Suprapubic skin (tissue), 4 donors: ENCODE measurements at places on chromosomes 13 and 19. TPM values are rescaled to one million over a fixed set of nuclear protein-coding genes. Genes with fewer than 3 reads are reported as not detected.

The CAMSAP3 gene
- 67.1 TPM for total RNA-seq

The C1QTNF9 gene
- 0.42 TPM for total RNA-seq

The MEIS3 gene
- 3.4 TPM for total RNA-seq

GRCh38 chr13:74243637-74244526, 109.7 kb upstream of the KLF12 start:
- DNase-seq = no peak

DNA sequence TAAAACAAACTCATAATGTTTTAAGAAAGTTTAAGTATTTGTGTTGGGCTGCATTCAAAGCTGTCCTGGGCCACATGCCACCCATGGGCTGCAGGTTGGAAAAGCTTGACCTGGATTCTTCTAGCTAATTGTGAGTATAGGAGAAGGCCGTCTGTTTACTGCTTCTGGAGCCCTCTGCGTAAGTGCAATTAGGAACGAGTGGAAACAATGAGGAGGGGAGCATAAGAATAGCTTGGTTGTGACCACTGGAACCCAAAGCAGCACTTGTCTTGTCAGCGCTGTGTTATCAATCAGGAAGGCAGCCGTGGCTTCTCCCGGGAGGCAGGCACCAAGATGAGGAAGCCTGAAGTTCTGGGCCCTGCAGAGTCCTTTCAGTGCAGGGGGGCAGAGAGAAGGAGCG, 110.4 kb upstream of the MBNL2 start:
- DNase-seq = no peak

The SPACA4 gene
- 3.6 TPM for total RNA-seq

DNA sequence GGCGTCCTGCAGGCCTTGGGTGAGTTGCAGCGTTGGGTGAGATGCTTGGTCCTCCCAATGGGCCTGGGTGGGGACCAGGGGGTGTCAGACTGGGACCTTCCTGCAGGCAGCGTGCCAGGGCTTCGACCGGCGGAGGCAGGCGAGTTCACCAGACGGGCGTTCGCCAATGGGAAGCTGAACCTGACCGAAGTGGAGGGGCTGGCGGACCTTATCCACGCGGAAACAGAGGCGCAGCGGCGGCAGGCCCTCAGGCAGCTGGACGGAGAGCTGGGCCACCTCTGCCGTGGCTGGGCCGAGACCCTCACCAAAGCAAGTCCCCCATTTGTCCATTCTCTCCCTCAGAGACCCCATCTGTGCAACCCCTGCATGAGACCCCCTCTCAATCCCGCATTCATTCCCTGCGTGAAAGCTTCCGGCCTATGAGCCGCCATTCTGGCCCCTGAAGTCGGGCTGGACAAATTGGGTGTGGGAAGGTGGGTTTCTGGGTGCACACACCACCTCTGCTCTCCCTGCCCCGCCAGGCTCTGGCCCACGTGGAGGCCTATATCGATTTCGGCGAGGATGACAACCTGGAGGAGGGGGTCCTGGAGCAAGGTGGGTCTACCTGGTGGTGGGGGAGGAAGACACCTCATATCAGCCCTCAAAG, 1.2 kb downstream of the GTPBP3 start:
- no peak for DNase-seq

The FBXL12 gene
- total RNA-seq = 39.9 TPM

GRCh38 chr13:112733112-112733511, 43.3 kb downstream of the ATP11A start:
- no peak for DNase-seq

GRCh38 chr13:113365971-113366588, 2.1 kb upstream of the GRTP1 start:
- peak; percentile 71 for DNase-seq

DNA sequence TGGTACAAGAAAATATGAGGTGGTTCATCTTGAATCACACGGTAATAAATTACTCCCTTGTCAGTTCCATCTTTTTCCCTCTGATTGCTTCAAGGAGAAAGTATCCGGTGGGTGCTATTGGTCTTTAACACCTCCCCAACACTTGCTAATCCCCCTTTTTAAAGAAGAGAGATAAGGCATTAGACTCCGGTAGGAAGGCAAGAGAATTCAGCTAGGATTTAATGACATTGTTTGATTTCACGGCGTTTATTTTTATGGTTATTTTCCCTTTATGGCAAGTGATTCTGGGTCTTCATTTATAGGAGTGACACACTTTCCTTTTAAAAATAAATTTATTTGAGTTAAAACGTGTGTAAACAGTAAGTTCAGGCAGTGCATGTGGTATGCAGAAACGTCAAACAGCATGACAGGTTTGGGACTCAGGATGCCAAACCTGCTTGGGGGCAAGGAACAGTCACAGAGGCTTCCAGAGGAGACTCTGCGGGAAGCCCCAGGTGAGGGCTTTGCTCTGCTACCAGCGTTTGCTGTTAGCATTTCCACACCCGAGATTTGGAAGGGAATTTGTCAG, 36.5 kb downstream of the TSHZ3 start:
- no peak for DNase-seq
